ENCODE measurements at places on chromosomes 12 and 14.
A peak's percentile ranks its signal among the peaks of the same experiment; 100 is the strongest.

DNA sequence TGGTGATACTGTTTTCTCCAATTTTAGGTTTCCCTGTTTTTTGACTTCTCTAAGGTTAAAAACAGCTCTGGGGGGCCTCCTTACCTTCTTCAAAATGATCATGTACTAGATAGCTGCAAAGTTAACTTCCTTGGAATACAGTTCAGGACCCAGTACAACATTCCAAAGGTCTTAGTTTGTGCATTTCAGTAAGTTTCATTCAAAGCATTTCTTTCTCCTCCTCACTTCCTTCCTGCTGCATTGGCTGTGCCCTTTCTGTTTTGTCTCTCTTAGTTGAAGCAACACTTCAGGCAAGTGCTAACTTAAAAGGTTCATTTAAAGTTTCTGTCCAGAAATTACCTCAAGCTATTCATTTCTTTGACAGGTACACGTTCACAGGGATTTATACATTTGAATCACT lies 95.7 kb downstream of the SCN8A start:
- DNase-seq: no peak

GRCh38 chr14:64450255-64450654 lies 15.0 kb upstream of the AKAP5 start:
- DNase-seq: no peak

GRCh38 chr14:100592972-100593371 lies 5.8 kb upstream of the BEGAIN start:
- DNase-seq: no peak

DNA sequence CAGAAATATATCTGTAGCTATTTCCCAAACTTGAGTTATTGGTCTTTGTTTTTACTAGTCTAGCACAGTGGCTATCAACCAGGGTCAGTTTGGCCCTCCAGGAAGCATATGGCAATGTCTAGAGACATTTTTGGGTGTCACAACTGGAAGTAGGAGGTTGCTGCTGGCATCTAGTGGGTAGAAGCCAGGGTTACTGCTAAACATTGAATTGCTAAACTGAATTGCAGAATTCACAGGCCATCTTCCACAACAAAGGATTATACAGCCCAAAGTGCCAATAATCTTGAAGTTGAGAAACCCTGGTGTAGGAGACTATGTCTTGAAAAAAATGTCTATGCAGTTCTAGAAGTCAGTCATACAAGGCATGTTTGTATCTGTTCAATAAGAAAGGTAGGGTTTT lies 27.7 kb downstream of the ARHGAP5 start:
- no peak for DNase-seq

GRCh38 chr12:115481141-115481540 lies 796.4 kb downstream of the MED13L start:
- no peak for DNase-seq

GRCh38 chr12:120703311-120703942 lies 6.8 kb upstream of the UNC119B start:
- no peak for DNase-seq

DNA sequence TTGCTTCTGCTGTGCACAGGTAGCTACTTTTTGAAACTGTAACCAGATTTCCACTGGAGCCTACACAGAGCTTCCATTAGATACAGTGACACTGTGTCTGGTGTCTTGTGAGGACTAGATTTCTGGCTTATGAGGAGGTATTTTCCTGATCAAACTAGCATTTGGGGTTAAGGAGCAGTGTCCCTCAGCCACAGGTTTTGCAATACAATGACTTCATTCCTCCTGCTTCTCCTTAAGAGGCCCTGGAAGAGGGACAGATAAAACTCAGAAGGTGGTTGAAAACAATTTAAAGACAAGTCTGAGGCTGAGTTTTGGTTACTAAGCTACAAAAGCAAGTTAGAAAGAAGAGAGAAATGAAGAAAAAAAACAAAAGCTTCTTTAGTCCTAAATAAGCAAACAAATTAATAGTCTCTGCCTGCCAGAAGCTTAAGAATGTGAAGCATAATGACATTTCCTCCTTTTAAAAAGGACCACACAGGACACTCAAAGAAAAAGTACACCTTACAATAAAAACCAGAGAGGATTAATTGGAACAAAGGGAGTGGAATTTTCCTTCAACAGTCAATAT lies 53.0 kb downstream of the PKP2 start:
- no peak for DNase-seq

DNA sequence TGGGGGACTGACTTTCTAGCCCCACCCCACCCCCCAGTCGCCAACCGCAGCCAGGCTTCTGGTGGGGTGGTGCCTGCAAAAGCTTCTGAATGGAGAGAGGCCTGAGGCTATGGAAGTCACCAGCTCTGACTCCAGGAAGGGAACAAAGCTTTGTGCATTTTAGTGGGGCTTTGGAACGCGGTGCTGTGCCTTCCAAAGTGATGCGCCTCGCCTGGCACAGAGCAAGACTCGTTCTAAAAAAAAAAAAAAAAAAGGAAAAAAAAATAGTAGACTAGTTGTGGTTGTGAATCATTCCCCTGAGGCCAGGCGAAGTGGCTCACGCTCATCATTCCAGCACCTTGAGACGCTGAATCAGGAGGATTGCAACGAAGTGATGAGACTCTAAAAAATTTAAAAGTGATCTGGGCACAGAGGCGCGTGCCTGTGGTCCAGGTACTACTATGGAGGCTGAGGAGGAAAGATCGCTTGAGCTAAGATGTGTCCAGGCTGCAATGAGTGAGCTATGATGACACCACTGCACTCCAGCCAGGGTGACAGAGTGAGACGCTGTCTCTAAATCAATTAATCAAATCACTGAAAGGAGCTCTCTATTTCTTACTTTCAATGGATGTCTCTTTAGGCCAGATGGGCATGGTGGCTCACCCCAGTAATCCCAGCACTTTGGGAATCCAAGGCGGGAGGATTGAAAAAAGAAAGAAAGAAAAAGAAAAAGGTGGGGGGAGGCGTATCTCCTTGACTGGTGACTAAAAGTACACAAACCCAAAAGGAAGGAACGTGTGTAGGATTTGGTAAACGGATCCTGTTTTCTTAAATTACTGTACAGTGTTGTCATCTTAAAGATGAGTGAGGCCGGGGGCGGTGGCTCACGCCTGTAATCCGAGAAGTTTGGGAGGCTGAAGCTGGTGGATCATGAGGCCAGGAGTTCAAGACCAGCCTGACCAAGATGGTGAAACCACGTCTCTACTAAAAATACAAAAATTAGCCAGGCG lies 259.6 kb upstream of the ALG10B start:
- no peak for DNase-seq

DNA sequence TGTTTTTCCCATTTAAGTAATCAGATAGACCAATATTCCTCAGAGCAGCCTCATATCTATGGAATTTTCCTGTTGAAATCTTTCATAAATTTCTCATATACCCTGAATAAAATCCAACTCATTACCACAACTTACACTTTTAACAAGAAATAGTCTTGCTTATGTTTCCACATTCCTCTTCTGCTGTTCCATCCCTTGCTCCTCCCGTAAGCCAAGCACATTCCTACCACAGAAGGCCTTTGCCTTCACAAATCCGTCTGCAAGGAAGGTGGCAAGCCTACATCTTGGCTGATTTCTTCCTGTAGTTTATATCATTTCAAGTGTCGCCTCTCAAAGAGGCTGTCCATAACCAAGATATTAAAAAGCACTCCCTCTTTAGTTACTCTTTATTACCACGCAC lies 127.7 kb downstream of the C12orf50 start:
- no peak for DNase-seq

- no peak for DNase-seq
Measured at GRCh38 chr12:28558250-28558649, 368.0 kb downstream of the CCDC91 start.

- DNase-seq: no peak
Measured at GRCh38 chr12:97555547-97556187, 93.1 kb downstream of the RMST start.

GRCh38 chr14:52094546-52095271 lies 25.9 kb upstream of the NID2 start:
- no peak for DNase-seq

- DNase-seq: no peak
Measured at GRCh38 chr14:67493092-67493717, 4.7 kb upstream of the TMEM229B start.

- no peak for DNase-seq
Measured at GRCh38 chr12:115108129-115109100, 424.4 kb upstream of the TBX3 start.

DNA sequence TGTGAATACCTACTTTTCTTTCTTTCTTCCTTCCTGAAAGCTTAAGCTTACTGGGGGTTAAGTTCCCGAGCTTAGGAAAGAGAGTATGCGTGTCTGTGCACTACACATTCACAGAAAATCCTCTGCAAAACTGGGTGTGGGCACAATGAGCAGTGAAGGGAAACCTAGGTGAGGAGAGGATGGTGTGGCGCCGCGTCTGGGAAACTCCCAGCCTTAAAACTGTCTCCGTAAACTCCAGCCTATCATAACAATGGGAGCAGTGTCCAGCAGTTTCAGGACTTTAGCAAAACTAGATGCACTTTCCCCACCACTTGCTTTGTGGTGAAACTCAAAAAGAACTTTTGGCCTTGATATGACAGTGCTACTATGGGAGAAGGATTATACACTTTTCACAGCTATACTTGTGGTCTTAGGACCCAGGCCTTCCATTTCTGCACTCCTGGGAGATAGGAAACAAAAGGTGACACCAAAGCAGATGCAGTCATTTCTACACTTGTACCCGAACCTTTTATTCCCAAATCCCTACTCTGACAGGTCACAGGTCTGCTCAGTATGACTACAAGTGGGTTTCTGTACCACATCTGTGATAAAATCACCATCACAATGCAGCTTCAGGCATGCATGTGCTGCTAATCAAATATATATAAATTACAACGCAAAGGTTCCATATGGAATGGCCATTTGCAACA lies 10.4 kb downstream of the AKAP5 start:
- no peak for DNase-seq

DNA sequence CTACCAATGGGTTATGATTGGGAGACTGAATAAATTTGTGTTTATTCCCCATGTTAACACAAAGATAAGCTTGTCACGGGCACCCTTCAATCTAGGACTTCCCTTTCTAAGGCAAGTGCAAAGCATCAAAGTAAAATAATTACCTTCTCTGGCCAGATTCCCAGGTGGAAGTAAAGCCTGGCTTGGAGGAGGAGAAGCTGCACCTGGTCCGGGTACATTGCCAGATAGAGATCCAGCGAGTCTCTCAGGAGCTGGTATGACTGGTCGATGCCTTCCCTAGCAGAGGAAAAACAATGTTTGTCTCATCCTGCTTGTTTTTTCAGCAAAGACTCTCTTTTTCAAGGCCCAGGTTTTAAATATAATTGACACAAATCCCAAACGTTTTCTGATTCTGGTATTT lies 24.9 kb downstream of the FBXO21 start:
- DNase-seq: no peak

DNA sequence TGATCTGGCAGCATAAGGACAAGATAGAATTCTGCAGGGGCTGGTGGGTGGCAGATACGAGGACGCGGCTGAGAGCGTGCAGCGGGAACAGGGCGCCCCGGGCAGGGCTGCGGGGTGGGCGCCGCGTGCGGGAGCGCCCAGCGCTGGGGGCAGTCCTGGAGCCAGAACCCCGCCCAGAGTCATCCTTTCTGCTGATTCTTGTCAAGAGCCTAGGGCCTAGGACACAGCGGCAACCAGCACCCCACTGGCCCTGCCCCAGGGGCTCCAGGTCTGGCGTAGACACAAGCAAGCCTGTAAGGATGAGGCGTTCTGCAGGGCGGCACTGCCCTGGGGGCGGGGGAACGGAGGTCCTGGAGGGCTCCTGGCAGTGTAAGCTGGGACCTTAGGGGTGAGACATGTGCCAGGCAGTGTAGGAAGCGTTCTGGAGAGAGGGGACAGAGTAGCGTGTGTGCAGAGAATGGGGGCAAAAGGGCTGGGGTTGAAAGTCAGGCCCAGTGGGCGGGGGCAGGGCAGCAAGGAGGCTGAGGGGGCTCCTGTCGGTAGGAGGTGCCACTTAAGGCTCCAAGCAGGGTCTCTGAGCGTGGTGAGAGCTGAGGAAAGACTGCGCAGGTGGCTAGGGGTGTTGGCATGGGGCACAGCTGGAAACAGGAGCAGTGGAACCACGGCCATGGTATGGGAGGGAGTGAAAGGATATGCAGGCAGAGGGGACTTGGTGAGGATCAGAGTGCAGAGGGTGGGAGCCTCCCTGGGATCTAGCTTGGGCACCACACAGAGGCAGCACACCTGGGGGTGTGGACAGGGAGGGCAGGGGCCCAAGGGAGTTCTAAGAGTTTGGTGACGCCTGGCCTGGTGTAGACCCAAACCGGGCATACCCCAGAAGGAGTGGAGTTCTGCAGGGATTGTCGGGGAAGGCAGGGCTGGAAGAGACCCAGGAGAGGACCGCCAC lies 845 bp upstream of the AHNAK2 start:
- no peak for DNase-seq

- no peak for DNase-seq
Measured at GRCh38 chr14:54310151-54310850, 86.5 kb upstream of the CDKN3 start.

- DNase-seq: peak; percentile 57
Measured at GRCh38 chr14:23727566-23728335, 91.6 kb downstream of the DHRS2 start.

GRCh38 chr14:49405291-49405690 lies 180.9 kb downstream of the RPS29 start:
- no peak for DNase-seq

DNA sequence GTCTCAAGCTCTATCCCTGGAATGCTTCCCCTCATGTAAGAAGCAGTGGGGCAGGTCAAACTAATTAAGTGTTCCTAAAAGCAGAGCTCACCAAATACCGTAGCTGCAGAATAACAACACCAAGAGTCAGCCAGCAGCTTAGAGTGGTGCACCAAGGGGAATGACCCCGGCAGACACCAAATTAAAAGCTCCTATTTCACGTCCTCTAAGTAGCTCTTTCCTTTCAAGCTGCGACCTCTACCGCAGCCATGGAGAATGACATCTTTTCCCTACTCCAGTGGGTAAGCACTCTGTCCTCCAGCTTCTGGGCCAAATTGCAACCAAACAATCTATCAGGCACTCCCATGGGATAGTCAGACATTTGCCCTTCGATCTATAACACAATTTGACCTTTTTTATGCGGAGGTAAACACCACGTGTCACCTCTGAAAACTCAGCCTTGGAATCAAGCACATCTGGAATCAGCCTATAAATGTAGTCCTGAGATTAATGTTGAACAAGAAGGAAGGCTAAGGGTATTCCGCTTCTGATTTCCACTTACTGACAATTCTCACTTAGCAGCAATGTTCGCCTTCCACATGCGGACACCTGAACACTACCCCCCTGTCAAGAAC lies 67.6 kb upstream of the CDKN3 start:
- peak; percentile 73 for DNase-seq

All from kidney (tissue), 22 donors.